ENCODE measurements at places on chromosomes 3 and 15.

GRCh38 chr15:70054366-70054765, 43.4 kb downstream of the TLE3 start:
- no peak for DNase-seq

DNA sequence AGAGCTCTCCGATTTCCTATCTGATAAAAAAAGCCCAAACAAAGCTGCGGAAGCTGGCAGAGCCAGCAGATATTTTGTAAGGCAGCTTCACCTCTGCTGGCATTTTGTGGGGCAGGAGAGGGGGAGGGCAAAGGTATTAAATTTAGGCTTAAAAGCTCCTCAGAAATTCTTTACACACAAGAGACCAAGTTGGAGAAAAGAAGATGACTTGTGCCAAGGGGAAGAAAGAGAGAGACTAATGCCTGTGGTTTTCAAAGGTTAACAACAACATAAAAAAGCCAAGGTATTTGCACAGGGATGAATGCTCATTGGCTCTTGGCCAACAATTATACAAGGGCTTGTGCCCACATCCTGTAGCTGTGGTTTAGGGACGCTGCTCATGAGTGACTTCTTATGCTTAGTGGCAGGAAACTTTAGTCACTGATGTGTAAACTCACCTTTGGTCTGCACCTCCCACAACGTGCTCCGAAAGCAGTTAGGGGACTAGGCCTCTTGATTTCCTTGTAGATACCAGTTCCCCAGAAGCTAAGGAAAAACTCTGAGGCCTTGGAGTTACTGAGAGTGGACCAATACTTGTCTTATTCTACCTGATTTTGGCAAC, 152.9 kb downstream of the TPRG1 start:
- peak; percentile 89 for DNase-seq

DNA sequence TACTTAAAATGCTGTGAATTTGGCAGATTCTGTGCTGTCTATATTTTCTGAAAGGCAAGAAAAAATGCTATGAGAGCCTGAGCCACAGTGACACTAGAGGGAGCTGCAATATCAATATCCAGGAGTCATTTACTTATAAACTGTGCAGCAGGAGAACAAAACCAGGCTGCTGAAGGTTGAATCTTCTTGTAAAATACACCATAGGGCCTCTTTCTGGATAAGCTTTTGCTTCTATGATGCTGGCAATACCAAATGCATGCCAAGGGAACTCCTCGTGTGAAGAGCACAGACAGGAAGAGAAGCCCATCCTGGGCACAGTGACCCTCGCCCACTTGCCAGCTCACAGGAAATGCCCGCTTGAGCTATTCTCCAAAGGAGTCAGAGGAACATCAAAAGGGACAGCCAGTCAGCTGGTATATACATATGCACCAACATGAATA, 48.0 kb upstream of the TSPAN3 start:
- DNase-seq: peak; percentile 49

- DNase-seq: peak; percentile 44
Measured at GRCh38 chr3:5187920-5188418, 462 bp downstream of the EDEM1 start.

DNA sequence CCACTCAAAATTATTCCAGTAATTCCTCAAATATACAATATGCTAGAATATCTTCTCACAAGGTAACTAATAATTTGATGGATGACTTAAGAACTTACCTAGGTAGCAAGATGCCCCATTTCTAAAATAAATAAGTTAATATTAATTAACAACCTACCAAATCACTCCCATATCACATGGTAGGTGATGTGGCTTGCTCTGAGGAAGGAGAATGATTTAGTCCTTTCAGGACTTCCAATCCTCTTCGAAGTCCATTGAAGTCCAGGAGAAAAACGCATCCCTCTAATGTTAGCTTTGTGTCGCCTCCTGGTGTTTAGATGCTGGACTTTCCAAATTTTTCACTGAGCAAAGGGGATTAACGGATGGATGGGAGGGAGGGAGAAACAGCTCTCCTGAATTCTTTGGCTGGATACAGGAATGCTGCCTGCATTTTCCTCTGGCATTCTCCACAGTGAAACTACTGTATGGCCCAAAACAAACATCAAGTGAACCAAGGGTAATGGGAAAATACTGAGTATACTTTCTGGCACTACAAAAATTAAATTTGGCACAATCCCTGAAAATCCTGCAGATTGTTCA, 58.6 kb downstream of the PRICKLE2 start:
- DNase-seq: no peak

DNA sequence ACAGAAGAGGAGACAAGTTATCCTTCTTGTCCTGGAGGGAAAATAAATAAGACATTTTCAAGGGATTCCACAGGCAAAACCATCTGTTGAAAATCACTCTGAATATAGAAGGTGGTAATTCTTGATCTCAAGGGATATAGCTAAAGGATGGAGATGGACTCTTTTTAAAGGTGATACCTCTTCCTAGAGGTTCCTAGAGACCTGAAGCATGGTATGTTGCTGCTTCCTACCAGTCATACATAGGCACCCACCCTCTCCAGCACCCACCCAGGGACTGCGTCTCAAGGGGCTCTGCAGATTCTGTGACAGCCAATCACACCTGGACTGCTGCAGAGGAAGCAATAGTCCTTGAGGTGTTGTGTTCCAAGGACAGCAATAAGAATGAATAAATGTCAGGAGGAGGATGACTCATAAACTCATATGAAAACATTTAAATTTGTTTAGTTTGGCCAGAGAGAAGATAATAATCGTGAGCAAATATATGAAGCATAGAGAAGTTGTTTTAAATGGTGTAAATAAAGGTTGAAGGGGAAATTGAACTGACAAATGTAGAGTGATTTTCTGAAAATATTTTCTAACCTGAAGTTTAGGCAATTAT, 741.6 kb upstream of the CBLB start:
- no peak for DNase-seq

GRCh38 chr3:114718898-114719210, 425.0 kb downstream of the TIGIT start:
- DNase-seq: no peak

DNA sequence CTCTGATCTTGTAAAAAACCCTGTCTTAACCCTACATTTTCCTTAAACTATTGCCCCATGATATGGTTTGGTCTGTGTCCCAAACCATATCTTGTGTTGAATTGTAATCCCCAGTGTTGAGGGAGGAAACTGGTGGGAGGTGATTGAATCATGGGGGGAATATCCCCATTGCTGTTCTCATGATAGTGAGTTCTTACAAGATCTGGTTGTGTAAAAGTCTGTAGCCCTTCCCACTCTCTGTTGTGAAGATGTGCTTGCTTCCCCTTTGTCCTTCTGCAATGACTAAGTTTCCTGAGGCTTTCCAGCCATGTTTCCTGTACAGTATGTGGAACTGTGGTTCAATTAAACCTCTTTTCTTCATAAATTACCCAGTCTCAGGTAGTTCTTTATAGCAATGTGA, 881.4 kb downstream of the DIPK2A start:
- DNase-seq: no peak

- no peak for DNase-seq
Measured at GRCh38 chr3:48474619-48475018, 28.1 kb downstream of the ATRIP start.

- no peak for DNase-seq
Measured at GRCh38 chr3:36075491-36075890, 304.8 kb upstream of the STAC start.

GRCh38 chr3:123725652-123726400, 141.0 kb upstream of the HACD2 start:
- DNase-seq: no peak

DNA sequence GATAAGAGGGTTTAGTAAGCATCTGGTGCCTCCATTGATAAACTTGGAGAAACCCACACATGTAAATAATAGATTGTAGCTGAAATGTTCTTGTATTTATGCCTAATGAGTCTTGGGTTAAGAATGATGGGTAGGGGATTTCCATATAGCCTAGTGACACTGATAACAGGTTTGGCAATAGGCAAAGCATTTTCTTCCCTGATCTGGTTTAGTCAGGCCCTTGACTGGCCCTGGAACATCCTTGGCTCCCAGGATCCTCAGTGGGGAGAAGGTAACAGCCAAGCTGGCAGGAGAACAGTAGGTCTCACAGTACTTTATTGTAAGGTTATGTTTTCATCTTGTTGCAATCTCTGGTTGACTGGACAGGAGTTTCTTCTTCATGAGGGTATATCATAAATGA, 228.4 kb downstream of the DIPK2A start:
- no peak for DNase-seq

DNA sequence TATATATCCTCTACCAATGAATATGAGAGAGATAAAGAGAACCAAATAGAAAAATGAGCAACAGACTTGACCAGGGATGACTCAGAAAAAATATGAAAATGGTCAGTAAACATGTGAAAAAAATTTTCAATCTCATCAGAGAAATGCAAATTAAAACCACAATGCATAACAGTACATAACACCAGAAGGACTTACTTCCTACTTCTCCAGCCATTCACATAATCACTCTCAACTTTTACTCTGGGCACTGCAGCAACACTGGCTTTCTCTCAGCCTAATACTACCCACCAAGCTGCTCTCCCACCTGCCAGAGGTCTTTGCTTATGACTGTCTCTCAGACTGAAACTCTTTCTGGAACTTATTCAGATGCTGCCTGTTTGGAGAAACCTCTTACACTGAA, 49.4 kb downstream of the DPH6 start:
- no peak for DNase-seq

GRCh38 chr3:184639351-184639750, 72.5 kb downstream of the MAGEF1 start:
- no peak for DNase-seq

DNA sequence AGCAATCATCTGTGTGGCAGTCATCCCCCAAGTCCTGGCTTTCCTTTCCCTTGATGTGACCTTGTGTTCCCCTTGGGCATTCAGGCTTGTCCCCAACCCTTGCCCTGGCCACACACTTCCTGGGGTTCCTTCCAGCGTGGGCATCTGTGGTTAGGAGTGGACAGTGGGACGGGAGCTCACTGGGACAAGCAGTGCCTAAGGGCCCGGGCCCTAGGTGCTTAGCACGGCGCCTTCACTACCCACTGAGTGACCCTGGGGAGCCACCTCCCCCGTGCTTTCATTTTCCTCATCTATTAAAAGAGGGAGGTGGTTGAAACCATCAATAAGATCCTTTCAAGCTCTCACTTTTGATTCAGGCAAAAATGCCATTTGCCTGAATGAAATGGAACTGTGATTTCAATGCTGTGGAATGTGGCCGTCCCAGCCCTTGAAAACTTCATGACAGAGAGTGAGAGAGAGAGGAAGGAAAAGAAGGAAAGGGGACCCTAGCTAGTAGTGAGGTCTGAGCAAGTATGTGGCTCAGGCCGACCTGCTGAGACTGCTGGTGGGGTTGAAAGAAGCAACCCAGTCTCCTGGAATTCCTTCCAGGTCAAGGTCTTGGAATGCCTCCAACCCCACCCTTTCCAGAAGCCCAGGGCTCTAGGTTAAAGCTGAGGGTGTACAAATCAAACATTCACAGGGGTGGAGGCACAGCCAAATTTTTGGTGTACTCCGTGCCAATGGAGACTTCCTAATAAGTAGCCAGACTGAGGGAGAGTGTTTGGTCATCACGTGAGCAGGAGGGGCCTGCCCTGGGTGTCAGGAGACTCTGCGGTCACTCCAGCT, 302.9 kb downstream of the TLE3 start:
- DNase-seq: no peak

GRCh38 chr3:34011171-34012101, 213.0 kb downstream of the PDCD6IP start:
- DNase-seq: no peak

- no peak for DNase-seq
Measured at GRCh38 chr3:141278196-141279076, 46.8 kb downstream of the PXYLP1 start.

- no peak for DNase-seq
Measured at GRCh38 chr3:130601442-130601971, 84.5 kb downstream of the COL6A6 start.

GRCh38 chr3:15579051-15579450, 22.3 kb downstream of the HACL1 start:
- DNase-seq: no peak

DNA sequence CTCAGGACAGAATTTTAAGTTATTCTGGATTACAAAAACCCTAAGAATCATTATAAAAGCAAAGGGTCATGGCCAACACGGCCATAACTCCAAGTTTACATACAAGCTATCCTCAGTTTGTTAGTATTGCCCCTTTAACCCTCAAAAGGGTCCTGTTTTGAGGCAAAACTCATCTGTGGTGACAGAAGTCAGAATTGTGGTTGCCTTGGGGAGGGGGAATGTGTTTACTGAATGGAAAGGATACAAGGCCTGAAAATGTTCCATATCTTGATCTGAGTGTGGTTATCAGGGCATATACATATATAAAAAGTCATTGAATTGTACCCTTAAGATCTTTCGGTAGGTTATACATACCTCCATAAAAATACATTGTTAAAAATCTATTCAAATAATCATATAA, 2.1 kb downstream of the SFMBT1 start:
- no peak for DNase-seq

DNA sequence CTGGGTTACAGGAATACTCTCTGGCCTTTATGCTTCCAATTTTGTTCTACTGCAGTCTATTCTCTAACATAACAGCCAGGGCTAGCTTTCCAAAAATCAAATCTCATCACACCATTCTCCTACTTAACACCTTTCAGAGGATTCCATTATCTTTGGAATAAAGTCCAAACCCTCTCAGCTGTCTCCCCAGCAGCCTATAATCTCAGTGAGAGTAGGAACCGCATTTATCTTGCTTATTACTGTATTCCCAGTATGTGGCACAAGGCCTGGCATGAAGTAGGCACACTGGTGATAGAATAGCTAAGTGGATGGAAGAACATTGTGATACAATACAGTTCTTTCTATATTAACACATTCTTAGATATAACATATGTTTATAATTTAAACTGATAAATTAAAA, 49.0 kb upstream of the MYO5C start:
- DNase-seq: no peak

DNA sequence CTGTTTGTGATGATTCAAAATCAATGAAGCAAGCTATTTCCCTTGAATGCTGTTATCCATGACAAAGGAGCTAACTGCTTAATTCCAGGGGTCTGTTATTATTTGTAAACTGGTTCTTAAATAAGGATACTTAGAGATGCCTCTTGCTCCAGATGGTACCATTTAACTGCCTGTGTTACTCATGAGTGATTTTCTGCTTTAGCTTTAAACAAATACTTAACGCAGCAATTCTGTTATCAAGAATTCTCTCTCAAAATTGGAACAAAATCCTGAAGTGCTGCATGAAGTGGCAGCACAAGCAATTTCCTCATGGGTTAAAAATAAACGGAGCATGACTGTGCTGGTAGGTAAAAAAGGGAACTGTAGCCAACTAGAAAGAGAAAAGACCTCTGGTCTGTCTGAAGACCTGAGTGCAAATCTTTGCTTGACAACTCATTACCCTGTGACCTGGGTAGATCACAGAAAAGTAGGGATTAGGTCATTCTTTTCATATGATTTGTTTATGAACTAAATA, 62.5 kb upstream of the GBE1 start:
- no peak for DNase-seq

DNA sequence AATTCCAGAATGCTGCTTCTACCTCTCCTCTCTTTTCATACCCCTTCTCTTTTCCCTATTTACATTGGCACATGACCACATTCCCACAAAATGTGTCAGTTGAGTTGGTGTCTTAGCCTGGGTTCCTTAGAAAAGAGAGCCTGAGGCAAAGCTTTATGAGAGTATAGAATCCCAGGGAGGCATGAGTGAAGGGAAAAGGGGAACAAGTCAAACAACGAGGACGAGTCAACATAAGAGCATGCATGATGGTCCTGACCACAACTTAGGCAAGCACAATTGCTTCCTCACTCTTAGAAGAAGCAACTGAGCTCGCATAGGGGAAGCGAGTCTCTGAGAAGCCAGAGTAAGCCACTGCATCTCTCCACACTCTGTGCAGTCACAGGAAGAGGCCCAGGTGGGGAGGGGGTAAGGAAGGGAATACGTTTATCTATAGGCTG, 15.4 kb upstream of the ZNF774 start:
- no peak for DNase-seq

Data from colonic mucosa (tissue), 4 donors.